ENCODE measurements at places on chromosomes 11 and 22.

DNA sequence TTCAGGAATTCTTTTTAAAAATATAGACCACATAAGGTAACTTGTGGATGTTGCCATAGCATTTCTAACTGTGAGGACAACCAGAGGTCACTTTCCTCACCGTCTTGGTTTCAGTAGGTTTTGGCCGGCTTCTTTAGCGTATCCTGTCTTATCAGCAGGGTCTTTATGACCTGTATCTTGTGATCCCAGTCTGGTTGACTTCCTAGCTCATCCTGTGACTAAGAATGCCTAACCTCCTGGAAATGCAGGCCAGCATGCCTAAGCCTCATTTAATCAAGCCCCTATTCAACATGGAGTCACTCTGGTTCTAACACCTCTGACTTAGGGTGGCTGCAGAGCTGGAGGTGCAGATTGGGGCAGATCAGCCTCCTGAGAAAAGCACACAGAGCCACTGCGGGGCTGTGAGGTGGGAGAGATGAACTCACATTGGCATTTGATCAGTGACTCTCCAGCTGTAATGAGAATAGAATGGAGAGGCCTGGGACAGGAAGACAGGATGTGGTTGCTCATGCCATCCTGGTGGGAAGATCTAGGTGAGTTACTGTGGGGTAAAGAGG, 41.1 kb upstream of the TOP3B start:
- no peak for DNase-seq

DNA sequence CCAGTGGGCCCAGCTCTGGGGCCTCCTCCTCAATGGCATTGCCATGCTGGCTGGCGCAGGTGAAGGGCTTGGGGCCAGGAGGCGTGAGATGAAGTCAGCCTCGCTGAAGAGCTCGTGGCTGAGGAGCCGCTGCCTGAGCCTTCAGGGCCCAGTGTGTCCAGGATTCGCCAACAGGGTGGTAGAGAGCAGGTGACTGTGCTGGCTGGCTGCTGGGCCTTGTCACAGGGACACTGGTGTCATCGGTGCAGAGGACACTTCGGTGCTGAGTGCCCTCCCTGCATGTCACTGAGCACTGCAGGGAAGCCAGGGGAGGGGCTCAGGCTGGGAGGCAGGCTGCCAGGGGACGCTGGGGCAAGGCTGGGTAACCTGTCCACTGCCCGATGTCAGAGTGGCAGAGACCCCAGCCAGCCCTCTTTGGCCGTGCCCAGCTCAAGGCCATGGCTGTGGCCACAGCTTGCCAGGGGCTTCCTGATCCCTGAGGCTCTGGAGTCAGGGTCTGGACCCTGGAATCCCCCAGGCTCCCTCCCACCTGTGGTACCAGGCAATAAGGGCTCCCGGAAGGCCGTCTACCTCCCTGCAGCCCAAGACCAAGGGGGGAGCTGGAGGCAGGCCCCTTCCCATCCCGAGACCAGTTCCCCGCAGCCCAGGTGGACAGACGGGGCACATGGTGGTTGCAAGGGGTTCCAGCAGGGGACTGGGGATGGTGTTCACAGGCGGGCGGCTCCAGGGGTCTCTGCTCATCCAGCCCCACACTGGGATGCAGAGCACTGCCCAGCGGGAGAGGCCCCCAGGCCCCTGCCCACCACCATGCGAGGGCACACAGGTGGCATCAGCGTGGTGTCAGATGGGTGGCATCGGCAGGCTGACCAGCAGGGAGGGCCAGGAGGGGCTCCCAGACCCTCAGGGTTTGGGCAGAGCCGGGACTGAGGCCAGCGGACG, 63.9 kb downstream of the ARFGAP3 start:
- DNase-seq = no peak

GRCh38 chr22:40368836-40369235, 1.6 kb upstream of the SGSM3 start:
- no peak for DNase-seq

DNA sequence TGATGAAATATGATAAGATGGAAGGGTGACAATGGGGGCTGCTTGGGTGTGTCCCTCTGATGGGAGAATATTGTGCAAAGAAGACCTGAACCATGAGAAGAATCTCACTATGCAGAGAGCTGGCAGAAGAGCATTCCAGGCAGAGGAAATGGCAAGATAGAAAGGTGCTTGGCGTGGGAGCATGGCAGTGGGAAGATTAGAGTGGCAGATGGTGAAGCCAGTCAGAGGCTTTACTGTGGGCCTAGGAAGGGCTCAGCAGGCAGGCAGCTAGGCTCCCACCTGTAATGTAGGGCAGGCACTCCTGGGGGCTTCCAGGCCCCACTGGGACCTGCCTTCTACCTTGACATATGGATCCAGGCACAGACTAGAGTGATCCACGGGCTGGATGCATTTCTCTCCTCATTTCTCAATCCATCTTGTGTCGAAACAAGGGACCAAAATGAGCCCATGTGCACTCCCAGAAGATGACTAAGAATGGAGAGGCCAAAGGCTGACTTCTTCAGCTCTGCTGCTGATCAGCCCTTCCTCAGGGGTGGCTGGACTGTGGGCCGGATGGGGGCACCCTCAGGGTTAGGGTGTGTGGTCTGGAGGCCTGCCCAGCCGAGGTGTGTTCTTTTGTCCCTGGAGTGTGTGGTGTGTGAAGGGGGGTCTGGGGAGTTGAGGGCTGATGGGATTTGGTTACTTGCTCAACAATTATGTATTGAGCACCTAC, 88.3 kb downstream of the TSPAN18 start:
- DNase-seq = peak; percentile 6

DNA sequence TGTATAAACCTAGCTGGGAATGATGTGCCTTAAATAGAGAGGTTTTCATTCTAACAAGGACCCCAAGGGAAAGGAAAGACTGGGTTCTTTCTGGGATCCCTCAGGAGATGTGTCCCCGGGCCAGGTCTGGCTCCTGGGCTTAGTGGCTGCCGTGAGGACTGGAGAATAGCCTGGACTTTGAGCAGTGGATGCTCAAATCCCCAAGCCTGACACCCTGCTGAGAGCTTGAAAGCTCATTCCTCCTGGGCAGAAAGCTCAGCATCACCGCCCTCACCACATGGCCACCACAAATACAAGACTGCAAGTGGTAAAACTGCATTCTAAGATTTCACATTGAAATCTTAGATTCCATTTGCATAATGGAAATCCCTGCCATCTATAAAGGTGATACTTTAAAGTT, 79.4 kb upstream of the NARS2 start:
- no peak for DNase-seq

- no peak for DNase-seq
Measured at GRCh38 chr11:11389238-11389637, 36.2 kb upstream of the CSNK2A3 start.

- no peak for DNase-seq
Measured at GRCh38 chr22:17132112-17132511, 11.0 kb upstream of the TMEM121B start.

DNA sequence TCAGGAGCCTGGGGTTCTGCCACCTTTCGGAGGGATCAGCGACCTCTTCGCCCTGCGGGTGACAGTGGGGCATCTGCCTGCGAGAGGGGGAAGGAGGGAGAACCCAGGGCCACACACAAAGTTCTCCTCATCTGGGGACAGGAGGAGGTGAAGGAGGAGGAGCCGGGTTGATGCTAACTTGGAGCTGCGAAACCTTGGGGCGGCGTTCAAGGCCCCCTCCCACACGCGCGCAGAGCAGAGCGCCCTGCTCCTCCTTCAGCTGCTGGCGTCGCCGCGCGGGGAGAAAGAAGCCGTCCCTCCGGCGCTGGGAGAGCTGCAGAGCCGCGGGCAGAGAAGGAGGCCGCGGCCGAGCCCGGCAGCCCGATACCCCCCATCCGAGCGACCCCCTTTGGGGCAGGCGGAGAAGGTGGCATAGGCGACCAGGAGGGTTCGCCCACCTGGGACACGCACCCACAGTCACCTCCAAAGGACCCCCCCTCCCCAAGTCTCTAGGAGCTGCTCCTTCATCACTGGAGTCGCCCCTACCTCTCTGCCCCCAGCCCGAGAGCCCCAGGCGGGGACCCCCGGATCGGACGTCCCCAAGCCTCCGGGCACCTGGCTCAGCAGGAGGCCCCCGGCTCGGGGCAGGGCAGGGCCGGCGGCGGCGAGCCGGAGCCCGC, at the start of gene RASD2:
Gene RASD2, plus strand, starts transcription at position 237 of the 659 bp plus-strand sequence. CDS start 5,979 bp downstream, outside the sequence.
- DNase-seq = no peak

DNA sequence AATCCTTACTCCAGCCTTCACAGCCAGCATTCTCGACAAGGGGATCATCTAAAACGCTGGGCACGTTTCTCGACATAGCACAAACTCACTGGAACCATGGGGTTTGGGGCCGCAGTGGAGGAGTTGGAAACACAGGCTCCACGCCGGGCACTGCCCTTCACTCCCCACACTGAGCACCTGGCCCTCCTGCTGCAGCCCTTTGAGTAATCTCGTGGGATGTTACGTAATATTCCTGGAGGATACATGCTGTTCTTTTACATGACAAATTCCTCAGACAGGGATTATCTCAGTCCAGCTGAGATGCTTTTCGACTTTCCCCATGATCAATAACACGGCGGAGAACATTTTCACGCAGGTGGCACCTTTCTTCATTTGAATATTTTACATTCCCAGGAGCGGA, 408.0 kb downstream of the SHANK2 start:
- no peak for DNase-seq

DNA sequence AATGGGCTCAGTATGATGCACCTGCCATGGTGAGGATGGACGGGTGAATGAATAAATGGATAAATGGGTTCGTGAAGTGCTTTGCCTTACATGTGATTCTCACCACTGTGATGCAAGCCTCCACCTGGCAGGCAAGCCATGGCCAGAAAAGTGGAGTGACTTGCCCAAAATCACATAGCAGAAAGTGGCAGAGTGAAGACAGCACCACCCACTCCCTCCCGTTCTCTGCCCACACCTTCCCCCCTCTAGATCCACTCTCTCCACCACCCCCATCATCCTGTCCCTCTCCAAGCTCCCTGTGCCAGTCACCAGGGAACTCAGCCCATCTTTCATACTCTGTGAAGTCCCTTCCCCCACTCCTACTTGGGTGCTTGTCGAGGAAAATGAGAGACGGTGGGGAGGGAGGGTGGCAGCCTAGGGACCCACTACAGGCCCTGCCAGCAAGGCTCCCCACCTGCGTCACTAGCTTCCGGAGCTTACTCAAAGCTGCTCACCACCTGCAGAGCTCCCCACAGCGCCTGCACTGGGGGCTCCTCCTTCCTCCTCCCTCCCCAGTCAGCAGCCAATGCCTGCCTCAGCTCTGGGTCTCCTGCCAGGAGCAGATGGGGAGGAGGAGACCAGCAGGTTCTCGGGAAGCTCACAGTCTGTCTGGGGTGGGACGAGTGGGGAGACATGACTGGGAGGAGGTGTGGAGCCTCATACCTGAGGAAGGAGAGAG, 82.3 kb downstream of the PDE2A start:
- DNase-seq = no peak

DNA sequence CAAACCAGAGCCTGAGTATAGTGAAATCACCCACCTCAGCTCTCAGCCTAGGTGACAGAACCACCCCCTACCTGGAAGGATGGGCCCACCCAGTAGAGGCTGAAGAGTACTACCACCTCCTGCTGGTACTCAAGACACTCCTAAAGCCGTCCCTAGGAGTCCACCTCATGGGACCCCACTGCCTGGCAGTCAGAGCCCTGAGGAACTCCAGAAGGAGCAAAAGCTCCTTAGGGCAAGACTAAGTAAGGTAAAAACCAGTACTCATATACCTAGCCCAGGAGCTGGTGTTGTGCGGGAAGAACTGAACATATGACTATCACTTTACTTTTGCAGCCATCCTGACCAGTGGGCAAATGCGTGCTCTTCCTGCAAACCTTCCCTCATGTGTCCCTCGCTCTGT, 36.3 kb downstream of the HIRA start:
- no peak for DNase-seq

GRCh38 chr11:124297921-124298320, 15.8 kb downstream of the OR8D1 start:
- no peak for DNase-seq

- DNase-seq = no peak
Measured at GRCh38 chr22:48918585-48919186, 909.0 kb downstream of the BRD1 start.

DNA sequence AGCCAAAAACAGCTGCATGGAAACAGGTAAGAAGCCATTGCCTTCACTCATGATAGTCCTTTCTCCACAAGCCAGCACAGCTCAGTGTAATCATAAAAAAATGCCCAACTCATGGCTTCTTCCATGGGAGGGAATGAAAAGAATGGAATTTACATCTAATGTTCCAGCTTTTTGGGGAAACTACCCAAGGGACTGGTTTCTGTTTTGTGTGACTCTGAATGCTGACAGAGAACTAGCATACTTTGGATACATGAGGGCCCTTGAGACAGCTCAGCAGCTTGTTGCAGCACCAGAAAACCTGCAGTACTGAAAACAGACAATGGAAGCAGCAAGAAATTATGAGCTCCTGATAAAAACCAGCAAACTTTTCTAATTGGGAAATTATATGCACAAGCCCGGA, 24.2 kb upstream of the HORMAD2 start:
- no peak for DNase-seq

DNA sequence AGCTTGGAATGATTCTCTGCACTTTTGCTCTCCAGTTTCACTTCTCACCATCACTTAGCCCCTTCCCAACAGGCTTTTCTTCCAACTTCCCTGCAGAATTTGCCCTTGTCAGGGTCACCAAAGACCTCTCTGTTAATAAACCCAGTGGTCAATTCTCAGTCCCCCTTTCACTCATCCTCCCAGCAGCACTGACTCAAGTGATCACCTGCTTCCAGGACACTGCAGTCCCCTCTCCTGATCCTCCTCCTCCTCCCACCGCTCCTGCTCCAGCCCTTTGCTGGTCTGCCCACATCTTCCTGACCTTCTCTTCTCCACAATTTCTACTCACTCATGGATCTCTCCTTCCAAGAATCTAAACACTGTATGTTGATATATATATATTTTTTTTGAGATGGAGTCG, 57.9 kb downstream of the SHISAL1 start:
- DNase-seq = no peak

GRCh38 chr11:27381238-27381666, 18.2 kb upstream of the CCDC34 start:
- no peak for DNase-seq

- peak; percentile 74 for DNase-seq
Measured at GRCh38 chr11:2092956-2093412, 46.2 kb downstream of the IGF2 start.

GRCh38 chr11:117473481-117474091, 145.9 kb downstream of the CEP164 start:
- no peak for DNase-seq

GRCh38 chr11:19345848-19346681, 105.3 kb upstream of the E2F8 start:
- peak; percentile 48 for DNase-seq

- DNase-seq = no peak
Measured at GRCh38 chr11:61334434-61335354, 1.7 kb downstream of the TKFC start.

DNA sequence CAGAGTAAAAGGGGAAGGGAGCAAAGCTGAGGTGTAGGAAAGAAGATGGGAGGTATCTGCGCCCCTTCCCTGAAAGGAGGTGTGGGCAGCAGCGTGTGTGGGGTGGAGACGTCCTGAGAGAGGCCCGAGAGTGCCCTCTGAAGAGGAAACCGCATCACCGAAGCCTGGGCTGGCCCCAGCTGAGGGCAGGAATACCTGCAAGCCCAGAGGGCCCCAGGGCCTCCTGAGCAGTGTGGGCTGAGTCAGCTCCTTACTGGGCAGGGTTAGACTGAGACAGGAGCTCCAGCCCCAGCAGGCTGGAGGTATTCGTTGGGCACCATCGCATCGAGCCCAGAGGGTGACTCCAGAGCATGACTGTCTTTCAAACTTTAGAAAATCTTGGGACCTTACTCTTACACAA, 534.0 kb upstream of the B3GAT1 start:
- DNase-seq = no peak

Measured in left hindlimb (tissue), 1 donor.